ENCODE measurements at places on chromosomes 1 and 21.
A peak's percentile ranks its signal among the peaks of the same experiment; 100 is the strongest.

GRCh38 chr21:33480481-33481103 is 818 bp upstream of the TMEM50B start:
- no peak for DNase-seq

DNA sequence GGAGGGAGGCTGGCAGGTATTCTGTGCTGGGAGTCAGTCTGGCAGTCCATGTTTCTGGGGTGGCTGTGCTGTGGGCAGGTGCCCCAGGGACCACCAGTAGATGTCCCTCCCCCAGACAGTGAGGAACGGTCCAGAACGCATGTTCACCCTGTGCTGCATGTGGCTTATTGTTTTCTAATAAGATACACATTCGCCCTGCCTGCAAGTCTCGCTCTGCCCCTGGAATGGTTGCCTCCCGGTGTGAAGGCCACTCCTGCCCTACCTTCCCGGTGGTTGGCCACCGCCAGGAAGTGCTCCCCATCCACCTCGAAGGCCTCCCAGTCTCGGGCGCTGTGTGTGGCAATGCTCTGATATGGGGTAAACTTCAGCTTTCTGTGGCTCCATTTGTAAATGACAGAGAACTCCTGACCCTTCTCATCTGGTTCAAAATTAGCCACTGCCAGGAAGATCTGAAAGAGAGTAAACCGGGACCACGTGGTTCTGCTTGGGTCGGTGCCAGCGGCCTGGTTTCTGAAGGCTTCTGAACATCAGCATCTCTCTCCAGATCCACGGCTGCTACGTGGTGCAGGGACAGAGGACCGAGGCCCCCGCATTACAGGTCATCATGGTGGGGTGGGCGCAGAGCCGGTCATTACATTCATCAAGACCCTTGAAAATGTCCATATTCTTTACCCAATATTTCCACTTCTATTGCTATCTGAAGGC is 14.5 kb downstream of the KRTAP10-1 start:
- no peak for DNase-seq

GRCh38 chr1:205324781-205325180 is 3.2 kb upstream of the NUAK2 start:
- no peak for DNase-seq

DNA sequence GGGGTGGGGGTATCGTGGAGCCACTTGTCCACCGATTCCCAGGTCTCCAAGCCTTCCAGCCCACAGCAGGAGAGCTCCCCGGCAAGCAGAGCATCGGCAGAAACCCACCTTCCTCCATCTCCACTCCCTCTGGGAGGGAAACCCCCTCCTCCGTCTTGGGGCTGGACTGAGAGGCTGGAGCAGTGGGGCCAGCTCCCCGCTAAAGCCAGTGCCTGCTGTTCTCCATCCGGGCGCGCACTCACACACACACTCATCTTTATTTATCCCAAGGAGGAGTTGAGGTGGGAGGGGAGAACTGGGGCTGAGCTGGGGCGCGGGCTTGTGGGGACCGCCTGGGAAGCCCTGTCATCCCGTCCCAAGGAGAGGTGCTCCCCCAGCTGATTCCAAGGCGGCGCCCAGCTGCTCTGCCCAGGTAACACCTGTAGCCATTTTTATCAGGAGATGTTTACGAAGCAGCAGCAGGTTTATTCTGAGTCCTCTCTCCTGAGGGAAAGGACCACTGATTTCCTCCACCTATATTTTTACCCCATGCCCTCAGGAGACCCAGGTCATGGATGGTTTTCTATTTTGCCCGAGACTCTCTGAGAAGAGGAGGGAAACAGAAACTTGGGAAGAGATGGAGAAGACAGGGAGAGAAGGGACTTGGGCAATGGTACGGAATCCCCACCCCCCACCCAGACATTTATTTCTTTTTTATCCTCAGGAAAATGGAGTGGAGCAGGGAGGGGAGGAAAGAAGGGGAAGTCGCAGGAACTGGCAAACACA is 2.1 kb downstream of the KCNN3 start:
- DNase-seq = peak; percentile 32

- no peak for DNase-seq
Measured at GRCh38 chr1:12063141-12064072, at the start of gene TNFRSF8. TSS of gene TNFRSF8 (plus strand) at chr1:12063303. CDS start at chr1:12063599, 296 bp downstream.

DNA sequence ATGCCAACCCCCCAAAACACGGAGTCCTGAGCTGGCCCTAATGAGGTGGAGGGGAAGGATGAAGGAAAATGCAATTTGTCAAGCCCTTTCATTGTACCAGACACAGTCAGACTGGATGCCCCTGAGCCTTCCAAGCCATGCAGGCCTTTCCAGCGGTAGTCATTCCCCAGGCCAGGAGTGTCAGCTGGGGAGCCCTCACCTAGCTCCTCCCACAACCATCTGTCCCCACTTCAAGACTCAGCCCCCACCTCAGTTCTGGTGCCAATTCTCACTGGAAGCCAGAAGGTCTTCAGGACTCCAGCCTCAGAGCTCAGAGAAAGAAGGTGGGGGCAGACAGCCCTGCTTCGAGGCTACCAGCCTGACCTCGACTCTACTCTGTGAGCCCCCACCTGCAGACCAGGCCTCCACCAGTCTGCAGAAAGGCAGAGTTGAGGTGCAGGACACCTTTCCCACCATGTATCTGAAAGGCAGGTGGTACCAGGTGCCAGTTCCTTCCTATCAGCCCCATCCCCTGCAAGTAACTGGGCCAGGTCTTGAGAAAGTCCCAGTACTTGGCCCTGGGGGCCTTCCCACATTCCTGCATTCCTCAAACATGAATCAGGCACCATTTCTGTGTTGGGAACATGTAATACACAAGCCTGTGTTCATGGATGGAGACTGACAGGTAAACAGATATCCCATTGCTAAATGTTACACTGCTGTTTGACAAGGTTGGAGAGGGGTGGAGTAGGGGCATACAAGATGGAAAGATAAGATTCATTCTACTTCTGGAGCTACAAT is 180.6 kb upstream of the EDN2 start:
- DNase-seq = no peak

- no peak for DNase-seq
Measured at GRCh38 chr1:178684111-178684510, 40.9 kb upstream of the RALGPS2 start.

GRCh38 chr1:9849691-9850441 is 26.1 kb upstream of the CLSTN1 start:
- no peak for DNase-seq

DNA sequence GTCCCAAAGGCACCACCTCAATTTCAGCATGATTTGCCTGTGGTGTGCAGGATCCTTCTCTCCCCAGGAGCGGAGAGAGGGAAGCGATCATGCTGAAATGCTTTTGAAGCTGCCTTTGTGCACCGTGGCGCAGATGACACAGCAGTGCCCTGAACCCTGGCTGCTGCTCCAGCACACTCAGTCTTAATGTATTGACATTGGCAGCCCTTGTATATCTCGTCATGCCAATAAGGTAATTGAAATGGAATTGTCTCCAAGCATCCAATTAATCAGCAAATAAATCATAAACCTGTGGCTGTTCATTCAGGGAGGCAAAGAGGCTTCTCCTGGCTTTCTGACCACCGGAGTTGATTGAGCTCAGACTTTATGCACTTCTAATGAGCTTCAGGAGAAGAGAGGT is 139.8 kb downstream of the KAZN start:
- DNase-seq = no peak

DNA sequence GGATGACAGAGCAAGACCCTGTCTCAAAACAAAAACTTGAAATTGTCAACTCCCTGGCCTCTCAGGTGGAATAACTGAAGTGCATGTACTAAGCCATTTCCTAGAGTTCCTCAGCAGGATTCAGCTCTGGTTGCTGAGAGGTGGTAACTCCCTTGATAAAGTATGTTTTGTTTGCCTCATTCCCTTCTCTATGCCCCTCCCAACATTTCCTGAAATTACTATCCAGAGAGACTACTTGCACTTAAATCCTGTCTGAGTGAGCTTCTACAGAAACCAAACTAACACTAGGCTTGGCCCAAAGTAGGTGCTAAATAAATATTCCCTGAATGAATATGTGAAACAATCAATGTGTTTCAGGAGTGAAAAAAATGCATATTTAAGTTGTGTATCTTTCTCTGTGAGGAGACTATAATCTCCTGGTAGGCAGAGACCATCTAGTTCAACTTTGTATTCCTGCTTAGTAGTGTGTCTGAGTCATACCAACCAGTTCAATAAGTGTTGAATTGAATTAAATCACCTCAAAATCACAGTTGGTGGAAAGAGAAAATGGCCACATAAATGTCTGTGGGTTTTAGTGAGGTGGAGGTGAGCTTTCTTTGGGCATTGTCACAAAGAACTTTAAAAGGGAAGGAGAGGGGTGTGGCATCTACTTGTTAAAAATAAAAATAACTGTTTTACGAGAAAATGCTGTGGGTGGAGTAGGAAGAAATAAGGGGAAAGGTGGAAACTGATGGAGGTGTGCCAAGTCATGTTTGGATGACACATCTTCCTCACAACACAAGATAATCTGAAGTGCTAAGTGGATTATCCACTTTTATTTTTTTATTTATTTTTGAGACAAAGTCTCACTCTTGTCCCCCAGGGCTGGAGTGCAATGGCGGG is 12.6 kb downstream of the RIMKLA start:
- DNase-seq = no peak

DNA sequence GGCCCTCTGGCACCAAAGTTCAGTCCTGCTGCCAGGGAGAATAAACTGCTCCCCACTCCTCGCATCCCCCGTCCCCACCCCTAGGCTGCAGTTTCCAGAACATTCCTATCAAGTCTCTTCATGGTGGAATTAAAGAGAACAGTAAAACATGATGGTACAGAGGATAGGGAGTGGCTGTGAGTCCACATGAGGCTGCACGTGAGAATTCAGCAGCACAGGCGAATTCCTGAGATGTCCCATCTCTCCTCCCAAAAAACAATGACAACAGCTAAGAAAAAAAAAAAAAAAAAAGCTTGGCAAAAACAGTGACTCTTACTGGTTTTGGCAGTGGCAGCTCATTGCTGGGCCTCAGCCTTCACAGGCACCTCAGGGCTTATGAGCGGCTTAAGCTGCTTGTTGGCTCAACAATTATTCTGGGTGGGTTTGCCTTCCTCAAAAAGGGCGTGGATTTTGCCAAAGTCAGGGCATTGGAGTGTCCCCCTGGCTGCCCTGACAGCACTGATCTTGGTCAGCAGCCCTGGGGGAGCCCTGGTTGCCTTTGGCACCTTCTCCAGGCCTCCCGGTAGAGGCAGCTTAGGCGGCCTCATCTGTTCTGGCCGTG is 5.7 kb upstream of the IFFO2 start:
- DNase-seq = no peak

DNA sequence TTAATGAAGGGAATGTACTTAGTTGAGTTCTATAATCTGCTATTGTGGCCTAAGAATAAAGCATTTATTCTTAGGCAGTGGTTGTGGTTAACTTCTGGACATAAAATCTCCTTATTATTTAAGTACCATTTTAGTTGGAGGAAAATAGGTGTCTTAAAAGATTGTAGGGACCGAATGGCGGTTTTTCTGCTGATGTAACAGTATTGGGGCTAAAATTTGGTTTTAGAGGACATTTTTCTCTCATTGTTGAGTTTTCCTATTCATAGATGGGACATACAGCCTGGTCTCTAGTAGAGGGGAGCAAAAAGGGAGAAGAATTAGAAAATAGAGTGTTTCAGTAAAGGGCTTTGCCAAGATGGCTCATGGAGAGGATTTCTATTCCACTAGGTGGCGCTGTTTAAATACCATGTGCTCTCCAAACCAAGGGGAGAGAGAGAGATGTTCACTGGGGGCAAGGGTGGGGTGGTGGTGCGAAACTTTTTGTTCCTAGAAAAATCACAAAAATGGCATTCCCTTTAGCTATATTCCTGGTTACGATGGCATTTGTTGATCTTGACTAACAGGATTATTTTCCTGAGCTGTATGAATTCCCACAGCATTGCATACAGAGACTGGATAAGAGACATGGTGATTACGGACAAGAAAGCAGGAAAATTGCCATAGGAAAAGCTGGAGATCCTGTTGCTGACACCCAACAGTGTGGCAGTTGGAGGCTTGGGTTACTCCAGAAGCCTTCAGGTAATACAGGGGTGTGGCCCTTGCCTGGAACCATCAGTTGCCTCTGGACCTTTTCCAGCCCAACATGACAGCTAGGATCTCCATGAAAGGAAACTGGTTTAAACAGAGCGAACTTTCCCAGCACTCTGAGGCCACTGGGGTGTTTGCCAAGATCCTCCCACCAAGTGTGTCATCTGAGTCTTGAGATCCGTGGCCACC is 18.2 kb upstream of the FCGR2A start:
- DNase-seq = no peak

DNA sequence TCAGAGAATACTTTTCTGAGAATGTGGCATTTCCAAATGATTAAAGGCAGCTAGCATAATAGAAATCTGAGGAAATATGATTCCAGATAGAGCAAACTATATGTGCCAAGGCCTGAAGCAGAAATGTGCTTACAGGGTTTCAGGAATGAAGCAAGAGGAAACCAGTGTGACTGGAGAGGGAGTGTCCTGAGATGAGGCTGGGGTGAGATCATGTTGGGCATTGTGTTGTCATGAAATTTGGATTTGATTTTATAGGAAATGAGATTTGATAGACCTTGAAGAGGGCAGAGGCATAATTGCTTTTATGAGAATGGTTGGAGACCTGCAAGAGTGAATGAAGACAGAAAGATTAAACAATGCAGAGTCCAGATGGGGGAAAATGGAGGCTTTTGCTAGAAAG is 338.1 kb upstream of the SNX7 start:
- DNase-seq = no peak

DNA sequence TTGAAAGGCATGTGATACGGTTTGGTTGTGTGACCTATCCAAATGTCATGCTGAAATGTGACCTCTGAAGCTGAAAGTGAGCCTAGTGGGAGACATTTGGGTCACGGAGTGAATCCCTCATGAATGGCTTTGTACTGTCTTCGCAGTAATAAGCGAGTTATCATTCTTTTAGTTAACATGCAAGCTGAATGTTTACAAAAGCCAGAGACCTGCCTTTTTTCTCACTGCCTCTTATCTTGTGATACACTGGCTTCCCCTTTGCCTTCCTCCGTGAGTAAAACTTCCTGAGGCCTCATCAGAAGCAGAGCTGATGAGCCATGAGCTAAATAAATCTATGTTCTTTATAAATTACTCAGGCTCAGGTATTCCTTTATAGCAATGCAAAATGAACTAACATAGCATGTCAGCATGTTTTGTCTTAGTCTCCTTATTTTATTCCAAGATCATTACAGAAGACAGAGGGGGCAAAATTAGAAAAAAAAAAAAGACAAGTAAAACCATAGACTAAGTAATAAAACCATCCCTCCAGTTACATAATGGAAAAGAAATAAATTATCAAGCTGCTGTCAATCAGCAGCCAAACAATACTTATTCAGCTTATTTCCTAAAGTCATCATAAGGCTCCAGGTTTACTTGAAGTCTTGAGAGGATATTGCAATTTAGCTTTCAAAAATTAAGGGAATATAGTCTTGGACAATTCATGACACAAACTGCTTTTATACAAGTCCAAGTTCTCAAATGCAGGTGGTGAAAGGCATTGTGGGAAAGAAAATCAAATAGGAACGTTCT is 12.1 kb downstream of the RGS18 start:
- no peak for DNase-seq

GRCh38 chr1:109768820-109769219 is 5.1 kb upstream of the EPS8L3 start:
- DNase-seq = peak; percentile 25

DNA sequence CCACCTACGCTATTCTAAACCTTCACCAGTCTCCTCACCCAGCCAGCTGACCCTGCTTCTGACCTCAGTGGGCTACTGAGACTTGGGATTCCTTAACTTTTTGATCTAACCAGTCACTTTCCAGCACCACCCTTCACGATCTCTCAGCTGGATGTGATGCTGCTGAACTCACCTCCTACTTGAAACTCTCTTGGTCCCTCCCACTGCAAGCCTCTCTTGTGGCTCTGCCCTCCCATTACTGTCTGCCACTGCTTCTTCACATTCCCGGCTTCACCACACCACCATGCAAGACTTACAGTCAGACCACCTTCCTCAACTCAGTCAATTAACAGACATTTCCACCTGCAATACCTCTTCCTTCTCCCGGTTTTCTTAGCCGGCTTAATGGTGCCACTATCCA is 6.3 kb downstream of the TAF5L start:
- no peak for DNase-seq

Measured in right lobe of liver (tissue), 6 donors.